ENCODE measurements at places on chromosomes 3 and 15.

DNA sequence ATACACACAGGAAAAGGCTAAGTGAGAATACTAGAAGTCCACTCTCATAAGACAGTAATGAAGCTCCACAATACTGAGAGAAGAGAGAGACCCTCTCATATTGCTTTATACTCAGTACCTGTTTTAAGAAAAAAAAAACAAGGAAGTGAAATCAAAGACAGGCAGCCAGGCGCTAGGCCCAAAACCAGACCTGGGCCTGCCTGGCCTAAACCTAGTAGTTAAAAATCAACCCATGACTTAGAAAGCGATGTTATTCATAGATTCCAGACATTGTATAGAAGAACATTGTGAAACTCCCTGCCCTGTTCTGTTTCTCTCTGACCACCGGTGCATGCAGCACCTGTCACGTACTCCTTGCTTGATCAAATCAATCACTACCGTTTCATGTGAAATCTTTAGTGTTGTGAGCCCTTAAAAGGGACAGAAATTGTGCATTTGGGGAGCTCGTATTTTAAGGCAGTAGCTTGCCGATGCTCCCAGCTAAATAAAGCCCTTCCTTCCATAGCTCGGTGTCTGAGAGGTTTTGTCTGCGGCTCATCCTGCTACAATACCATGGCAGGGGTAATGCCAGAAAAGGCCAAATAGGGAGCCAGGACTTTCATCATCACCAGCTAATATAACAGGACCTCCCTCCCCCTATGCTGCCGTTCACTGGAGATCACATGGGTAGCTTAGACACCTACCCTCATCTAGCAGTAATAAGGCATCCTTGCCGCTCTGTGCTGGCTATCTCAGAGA is 1294.1 kb downstream of the NSUN3 start:
- DNase-seq, result no peak

- no peak for DNase-seq
Observed at GRCh38 chr3:128606094-128606493, 44.5 kb downstream of the RPN1 start.

- DNase-seq, result no peak
Observed at GRCh38 chr3:69082361-69082760, 2.2 kb upstream of the UBA3 start.

DNA sequence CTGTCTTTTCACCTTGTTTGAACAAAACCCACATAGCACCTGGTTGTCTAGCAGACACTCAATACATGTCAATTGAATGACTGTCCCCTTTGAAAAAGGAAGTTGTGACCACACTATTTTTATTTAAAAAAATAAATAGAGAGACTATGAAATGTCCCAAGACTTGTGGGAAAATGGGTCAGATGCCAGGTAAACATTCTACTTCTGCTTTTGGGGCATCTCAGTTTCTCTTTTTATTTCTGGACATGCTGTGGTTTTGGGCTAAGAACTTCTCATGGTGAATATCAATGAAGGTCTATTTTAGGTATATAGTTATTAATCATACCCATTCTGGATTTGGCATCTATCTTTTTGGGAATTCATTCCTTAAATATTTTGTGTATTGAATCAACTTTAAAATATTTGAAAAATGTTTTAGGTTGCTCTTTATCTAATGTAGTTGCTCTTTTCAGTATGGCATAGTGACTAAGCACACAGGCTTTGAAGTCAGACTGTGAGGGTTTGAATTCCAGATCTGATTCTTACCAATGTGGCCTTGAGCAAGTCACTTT is 4.4 kb downstream of the TMEM45A start:
- no peak for DNase-seq

DNA sequence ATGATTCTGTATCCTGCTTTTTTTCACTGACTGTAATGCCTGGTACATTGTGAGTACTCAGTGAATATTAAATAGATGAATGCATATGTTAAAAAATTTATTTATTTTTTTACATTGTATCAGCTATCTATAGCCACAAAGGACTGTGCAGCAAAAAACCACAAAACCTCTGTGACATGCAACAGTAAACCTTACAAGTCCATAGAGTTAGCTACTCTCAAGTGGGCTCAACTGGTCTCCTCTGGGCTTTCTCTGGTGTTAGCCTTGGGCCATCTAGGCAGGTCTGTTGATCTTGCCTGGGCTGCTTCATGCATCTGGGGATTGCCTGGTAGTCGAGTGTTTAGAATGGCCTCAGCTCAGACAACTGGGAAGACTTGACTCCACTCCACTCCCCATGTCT is 35.3 kb downstream of the OTOL1 start:
- no peak for DNase-seq

GRCh38 chr3:150253622-150254021 is 154.5 kb upstream of the TSC22D2 start:
- no peak for DNase-seq

- DNase-seq, result no peak
Observed at GRCh38 chr15:52617026-52617425, 48.2 kb upstream of the ARPP19 start.

- DNase-seq, result no peak
Observed at GRCh38 chr3:155890671-155891190, 20.3 kb downstream of the GMPS start.

DNA sequence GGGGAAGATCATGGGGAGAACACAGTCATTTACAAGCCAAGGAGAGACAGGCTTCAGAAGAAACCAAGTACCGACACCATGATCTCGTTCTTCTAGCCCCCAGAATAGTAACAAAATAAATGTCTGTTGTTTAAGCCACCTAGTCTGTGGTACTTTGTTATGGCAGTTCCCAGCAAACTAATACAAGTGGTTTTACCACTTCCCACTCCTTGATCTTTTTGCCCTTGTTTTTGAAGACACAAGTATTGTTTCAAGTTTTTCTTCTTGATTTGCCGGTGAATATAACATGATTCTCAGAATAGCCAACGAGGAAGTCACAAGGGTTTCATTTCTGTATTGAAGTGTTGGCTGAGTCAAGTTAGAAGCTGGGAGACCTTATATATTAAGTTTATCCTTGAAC is 220.3 kb downstream of the SOX2 start:
- no peak for DNase-seq

DNA sequence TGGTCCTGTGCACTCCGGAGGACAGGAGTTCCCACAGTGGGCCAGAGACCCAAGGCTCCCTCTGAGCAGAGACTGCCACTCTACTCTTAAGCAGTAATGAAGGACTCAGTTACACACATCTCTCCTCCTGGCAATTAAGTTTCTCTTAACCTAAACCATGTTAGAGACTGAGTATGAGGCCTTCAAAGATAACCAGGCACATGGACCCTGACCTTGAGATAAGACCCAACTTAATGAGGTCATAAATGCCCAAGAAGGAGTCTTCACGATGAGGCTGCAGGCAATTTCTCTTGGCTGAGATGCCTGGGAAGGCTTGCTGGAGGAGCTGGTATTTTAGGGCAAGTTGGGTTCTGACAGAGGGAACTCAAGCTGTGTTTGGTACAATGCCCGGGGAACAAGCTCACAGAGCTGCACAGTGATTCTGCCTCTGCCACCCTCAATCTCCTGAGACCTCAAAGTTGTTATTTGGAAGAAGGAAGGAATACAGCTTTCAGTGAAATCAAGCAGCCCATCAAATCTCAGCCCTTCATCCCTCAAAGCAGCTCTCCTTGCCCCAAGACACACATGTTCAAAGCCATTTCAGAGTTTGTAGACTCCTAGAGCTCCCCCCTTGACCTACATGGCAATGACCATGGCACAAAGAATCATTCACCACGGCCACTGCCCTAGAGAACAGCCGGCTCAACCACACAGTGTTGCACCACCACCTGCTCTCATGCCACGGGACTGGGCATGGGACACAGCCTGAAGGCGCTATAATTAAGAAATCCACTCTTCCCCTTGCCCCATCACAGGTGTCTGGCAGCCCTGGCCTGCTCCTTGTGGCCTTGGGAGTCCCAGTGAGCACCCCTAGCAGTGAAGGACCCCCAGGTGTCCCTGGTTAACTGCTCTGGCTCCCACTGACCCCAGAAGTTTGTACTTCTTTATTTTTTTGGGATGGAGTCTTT is 7.1 kb downstream of the RMDN3 start:
- no peak for DNase-seq

- DNase-seq, result no peak
Observed at GRCh38 chr3:68116580-68116979, 462.2 kb upstream of the SUCLG2 start.

DNA sequence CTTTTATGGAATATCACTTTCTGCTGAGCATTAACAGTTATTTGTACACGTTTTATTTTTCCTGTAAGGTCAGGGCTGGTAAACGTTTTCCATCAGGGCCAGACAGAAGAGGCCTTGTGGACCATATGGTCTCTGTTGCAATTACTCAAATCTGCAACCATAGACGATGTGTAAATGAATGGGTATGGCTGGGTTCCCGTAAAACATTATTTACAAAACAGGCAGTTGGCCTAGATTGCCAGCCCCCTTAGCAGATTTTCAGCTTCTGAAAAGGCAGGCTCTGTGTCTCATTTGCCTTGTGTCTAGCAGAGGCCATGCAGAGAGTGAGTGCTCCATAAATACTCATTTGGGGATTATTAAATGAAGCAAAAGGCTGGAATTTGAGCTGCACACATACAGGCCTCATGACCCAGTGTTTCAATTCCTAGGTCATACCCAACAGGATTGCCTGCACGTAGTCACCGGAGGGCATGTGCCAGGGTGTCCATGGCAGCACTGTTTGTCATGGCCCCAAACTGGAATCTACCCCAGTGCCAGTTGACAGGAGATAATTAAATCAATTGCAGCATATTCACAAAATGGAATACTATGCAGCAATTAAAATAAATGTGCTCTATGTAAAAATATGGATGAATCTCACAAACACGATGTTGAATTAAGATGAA is 51.3 kb downstream of the GPD1L start:
- DNase-seq, result no peak

- DNase-seq, result no peak
Observed at GRCh38 chr3:175479175-175479574, 620.0 kb downstream of the NAALADL2 start.

GRCh38 chr3:180265551-180265950 is 228.8 kb upstream of the PEX5L start:
- DNase-seq, result no peak

Data from activated naive CD8-positive, alpha-beta T cell treated with anti-CD3 and anti-CD28 coated beads, Interleukin-2, amount 50 U/mL, for 24 hours (primary cell).